ENCODE measurements at places on chromosomes 6 and 20.

DNA sequence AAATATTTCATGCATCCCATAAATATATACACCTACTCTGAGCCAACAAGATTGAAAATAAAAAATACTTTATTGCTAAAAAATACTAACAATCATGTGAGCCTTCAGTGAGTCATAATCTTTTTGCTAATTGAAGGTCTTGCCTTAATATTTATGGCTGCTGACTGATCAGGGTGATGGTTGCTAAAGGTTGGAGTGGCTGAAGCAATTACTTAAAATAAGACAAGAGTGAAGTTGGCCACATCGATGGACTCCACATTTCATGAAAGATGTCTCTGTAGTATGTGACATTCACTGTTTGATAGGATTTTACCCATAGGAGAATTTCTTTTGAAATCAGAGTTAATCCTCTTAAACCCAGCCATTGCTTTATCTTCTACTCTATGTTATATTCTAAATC lies 11.1 kb downstream of the TRDN start:
- DNase-seq: no peak

DNA sequence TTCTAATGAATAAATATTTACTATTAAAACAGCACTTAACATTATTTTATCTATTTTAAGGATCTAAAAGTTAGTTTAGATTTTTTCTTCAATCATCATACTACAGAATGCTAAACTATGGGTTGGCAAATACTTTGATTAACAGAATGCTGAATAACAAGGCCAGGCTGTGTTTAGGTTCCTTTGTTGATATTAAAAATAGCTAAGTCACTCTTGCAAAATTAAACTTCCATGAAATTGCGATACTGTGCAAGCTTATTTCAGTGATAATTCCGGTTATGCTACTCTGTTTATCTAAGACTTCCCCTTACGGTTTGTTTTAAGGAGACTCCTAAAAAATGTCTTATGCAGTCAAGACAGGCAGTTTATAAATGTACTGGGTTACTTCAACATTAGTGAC lies 2.8 kb downstream of the RNF24 start:
- DNase-seq: no peak

DNA sequence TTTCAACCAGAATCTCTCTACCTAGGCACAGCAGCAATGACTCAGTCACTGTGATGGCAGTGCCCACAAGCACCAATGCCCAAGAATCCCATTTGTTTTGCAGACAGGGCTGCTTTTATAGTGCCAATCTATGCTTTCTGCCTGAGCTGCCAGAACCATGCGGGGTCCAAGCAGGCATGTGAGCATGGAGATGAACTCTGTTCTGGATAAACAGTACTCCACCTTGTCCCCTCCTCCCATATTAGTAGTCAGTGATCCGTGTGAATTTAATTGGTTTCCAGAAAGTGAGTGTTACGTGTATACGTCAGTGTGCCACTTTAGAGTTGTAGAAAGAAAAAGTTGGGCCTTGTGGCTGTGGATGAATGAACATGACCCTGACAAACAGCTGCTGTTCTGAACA lies 79.4 kb downstream of the SASH1 start:
- no peak for DNase-seq

- DNase-seq: no peak
Observed at GRCh38 chr20:50029697-50030461, 47.1 kb downstream of the SNAI1 start.

GRCh38 chr6:17842934-17843821 lies 136.5 kb upstream of the NUP153 start:
- no peak for DNase-seq

Data from right forelimb (tissue), 1 donor.